ENCODE measurements at places on chromosomes 2 and 18. TPM values are rescaled to one million over a fixed set of nuclear protein-coding genes. Genes with fewer than 3 reads are reported as not detected.

Gene REG3A
- not detected for total RNA-seq

Gene NEURL3
- not detected for total RNA-seq

Gene PELI1
- total RNA-seq: 195 TPM

DNA sequence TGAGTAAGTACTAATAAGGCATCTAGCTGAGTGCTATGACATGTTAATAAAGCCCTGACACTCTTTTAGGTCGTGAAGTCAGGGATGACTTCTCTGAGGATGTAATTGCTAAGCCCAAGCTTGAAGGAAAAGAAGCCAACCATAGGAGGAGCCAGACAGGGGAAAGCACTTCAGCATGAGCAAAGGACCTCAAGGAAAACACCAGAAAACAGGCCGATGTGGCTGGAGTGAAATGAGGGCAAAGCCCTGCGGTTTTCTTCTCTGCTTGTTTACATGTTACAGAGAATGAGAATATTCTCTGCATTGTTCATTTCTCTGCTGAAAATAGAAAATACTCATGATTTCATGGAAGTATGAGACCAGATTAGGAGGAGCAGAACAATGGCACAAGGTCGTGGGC is 112.5 kb upstream of the ARHGAP28 start:
- H3K4me1 ChIP-seq: no peaks in the 10 kb centered on the region
- no peak for DNase-seq
- no peaks in the 10 kb centered on the region for H3K27me3 ChIP-seq
- H3K36me3 ChIP-seq: no peaks in the 10 kb centered on the region
- no peak overlapping the region for H3K4me3 ChIP-seq

GRCh38 chr2:47237375-47238334 is 82.5 kb upstream of the STPG4 start:
- DNase-seq: no peak
- peaks cover 35% of the 10 kb centered on the region for H3K27me3 ChIP-seq
- H3K27ac ChIP-seq: no peak overlapping the region
- H3K36me3 ChIP-seq: peaks cover 3% of the 10 kb centered on the region
- no peak overlapping the region for H3K4me3 ChIP-seq

DNA sequence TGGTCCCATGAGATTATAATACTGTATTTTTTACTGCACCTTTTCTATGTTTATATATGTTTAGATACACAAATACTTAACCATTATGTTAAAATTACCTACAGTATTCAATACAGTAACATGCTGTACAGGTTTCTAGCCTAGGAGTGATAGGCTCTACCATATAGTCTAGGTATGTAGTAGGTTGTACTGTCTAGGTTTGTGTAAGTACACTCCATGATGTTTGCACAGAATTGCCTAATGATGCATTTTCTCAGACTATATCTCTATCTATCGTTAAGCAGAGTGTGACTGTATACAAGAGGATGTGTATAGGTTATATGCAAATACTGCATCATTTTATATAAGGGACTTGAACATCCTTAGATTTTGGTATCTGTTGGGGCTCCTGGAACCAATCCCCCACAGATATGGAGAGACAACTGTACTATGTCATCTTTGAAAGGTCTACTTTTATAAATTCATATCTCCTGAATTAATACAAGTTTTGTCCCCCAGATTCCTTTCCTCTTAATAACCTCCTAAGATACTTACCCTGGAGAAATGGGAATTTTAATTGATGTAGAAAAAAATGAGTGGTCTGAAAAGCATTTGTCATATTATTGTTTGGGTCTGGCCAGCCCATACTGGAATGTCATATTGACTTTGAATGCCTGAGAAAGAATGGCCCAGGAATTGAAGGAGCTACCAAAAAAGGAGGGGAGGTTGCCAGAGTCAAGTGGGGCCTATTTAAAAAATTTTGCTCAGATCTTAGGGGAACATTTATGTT is 36.6 kb downstream of the EHBP1 start:
- no peaks in the 10 kb centered on the region for H3K36me3 ChIP-seq
- H3K27ac ChIP-seq: no peak overlapping the region
- H3K4me3 ChIP-seq: no peak overlapping the region
- H3K4me1 ChIP-seq: peaks cover 11% of the 10 kb centered on the region
- H3K27me3 ChIP-seq: no peaks in the 10 kb centered on the region

DNA sequence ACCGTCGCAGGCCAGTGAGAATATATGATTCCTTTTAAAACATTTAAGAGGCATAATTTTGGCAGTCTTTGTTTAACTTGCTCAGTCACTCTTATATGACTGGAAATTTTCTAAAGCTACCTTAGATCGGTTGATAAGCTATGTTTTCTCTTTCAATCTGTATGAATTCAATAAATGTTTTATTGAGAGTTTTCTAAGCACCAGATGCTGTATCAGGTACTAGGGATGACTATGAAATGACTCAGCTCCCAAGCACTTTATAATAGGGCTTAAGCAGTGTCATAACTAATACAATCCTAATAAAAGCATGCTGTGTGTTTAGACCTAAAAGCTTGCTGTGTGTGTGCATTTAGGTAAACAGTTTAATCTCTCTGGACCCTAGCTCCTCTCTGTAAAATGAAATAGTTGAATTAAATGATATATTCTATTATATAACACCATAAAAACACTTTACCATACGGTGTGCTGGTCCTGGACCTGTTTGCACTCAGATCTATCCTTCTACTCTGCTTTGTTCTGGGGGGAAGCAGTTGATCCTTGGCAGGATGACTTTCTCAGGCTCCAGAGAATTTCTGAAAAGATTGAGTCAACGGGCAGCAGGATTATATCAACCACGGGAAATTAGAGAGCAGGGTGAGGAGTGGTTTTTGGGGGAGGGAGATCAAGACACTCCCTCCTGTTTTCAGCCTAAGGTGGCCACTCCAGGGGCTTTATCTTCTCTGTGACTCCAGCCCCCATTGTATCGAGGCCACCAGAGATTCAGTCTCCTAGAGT is 26.1 kb upstream of the SLC38A11 start:
- H3K4me1 ChIP-seq: peaks cover 2% of the 10 kb centered on the region
- no peak overlapping the region for H3K4me3 ChIP-seq

All from T-helper 17 cell (primary cell).